Thyroid gland (tissue), 4 donors: ENCODE measurements at places on chromosomes 7 and 10. TPM values are rescaled to one million over a fixed set of nuclear protein-coding genes. Genes with fewer than 3 reads are reported as not detected.

NPSR1 gene
- not detected for total RNA-seq

GDF2 gene
- not detected for total RNA-seq

ZNF479 gene
- total RNA-seq = not detected

CHST3 gene
- total RNA-seq = 15.5 TPM

GHRHR gene
- not detected for total RNA-seq

AGAP5 gene
- 8.2 TPM for total RNA-seq

GPRIN2 gene
- 14.7 TPM for total RNA-seq

MRPS17 gene
- 10.5 TPM for total RNA-seq

CCDC146 gene
- total RNA-seq = 51.3 TPM

SMO gene
- total RNA-seq = 10.5 TPM

MUC12 gene
- not detected for total RNA-seq

CLRN3 gene
- total RNA-seq = not detected

OR6V1 gene
- not detected for total RNA-seq

RHOBTB1 gene
- total RNA-seq = 6.8 TPM

TRPV6 gene
- total RNA-seq = 2.9 TPM

SPDYE5 gene
- not detected for total RNA-seq

PRSS37 gene
- not detected for total RNA-seq

KIAA1217 gene
- total RNA-seq = 99.5 TPM

STEAP4 gene
- 162 TPM for total RNA-seq

NCOA4 gene
- total RNA-seq = 189 TPM

AKR1D1 gene
- not detected for total RNA-seq

CTAGE8 gene
- 11.9 TPM for total RNA-seq

CFAP58 gene
- total RNA-seq = 1.2 TPM

OR2A5 gene
- total RNA-seq = not detected
